PC-9 (cell line): ENCODE measurements at places on chromosomes 6 and 20. TPM values are rescaled to one million over a fixed set of nuclear protein-coding genes. Genes with fewer than 3 reads are reported as not detected.

GRCh38 chr6:111306104-111306888 is 176.7 kb downstream of the REV3L start:
- DNase-seq: no peak

Gene SLC9A8
- total RNA-seq: 12.7 and 21.4 TPM in 2 replicates

- DNase-seq: no peak
Observed at GRCh38 chr6:42175860-42176259, 2.7 kb downstream of the GUCA1A start.

Gene COL12A1
- 12.5 and 18.7 TPM in 2 replicates for total RNA-seq

- DNase-seq: no peak
Observed at GRCh38 chr20:22807646-22808244, 223.4 kb upstream of the FOXA2 start.

Gene BMP7
- total RNA-seq: 0.13 and 0.60 TPM in 2 replicates

GRCh38 chr6:24558516-24558915 is 63.7 kb downstream of the ALDH5A1 start:
- DNase-seq: no peak

DNA sequence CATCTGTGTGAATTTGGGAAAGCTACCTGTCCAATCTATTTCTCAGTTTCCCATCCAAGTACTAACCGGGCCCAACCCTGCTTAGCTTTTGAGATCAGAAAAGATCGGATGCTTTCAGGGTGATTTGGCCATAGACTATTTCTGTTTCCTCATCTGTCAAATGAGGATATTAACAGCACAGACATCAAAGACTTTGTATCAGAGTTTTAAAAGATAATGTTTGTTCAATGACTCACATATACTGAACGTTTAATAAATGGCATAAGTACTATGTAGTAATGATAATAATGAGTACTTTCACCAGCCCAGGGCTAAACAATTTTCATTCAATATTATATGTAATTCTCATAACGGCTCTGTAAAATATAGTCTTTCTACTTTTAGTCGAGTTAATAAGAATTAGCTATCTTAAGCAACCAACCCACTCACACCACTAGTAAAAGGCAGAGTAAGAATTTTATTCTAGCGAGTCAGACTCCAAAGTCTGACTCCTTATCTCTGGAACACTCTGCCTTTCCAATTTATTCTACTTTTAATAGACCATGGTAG is 216.5 kb downstream of the ARHGAP18 start:
- peak; percentile 75 for DNase-seq

- no peak for DNase-seq
Observed at GRCh38 chr6:45387236-45387635, 9.5 kb upstream of the SUPT3H start.

DNA sequence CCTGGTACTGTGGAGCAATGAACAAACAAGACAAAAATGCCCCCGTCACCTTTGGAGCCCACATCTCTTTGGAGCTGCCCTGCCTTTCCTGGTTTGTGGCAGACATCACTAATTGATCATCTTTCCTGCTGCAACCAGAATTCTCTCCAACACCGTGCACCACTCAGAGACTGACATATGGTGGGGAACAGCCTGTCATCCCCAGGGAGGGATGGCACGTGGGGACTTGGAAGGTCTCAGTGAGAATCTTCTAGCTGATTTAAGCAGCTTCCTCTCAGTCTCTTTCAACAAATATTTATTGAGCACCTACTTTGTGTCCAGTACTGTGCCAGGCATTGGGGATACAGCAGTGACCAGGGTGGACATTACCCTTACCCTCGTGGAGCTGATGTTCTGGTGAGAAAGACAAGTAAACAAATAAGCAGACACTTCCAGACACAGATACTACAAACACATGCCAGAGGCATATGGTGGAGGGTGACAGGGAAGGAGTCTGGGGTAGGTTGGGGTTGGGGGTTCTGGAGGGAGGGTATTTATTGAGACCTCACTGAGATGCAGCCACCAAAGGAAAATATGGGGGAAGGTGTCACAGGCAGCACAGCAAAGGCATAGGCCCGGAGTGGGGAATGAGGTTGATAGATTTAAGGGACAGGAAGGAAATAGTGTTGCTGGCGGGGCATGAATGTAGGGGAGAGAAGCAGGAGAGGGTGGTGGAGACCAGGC is 82.3 kb downstream of the CEBPB start:
- DNase-seq: no peak

GRCh38 chr6:45965007-45965406 is 50.7 kb downstream of the CLIC5 start:
- no peak for DNase-seq

- DNase-seq: peak; percentile 61
Observed at GRCh38 chr20:35595901-35596300, 19.7 kb upstream of the SPAG4 start.

Gene LRRC73
- 0.55 and 1.5 TPM in 2 replicates for total RNA-seq

DNA sequence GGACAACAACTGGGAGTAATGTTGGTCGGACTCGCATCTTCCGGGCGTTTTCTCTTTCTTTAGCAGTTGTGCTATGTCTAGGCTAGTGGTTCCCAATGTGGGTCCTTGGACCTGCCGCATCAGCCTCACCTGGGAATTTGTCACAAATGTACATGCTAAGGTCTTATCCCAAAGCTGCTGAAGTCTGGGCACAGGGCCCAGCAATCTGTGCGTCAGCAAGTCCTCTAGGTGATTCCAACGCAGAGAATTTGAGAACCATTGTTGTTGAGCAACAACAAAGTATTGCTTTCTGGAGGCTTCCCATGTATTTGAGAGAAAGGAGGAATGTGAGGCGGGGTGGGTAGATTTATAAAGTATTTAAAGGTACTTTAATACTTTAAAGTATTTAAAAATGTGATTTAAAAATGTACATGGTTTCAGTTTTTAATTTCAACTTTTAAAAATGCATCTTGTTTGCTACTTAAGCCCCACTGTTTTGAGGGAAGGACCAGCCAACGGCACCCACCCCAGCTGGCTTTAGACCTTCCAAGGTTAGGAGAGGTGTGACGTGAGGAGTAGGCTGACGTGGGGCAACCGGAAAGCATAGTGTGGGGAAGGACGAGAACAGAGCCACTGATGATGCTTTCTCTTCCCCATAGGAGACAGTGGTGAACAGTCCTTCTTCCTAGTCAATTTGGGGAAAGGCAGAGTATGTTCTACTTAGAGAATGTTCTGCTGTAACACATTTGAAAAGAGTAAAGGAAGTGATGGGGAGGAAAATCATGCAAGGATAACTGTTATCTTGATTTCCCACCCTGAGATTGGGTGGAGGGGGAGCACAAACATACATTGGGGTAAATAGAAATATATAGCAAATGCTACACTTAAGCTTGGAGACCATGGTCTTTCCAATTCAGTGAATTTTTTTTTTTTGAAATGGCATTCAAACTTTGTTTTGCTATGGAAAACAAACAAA is 4.3 kb downstream of the UST start:
- no peak for DNase-seq

Gene CASS4
- 0.15 TPM in 1 of 2 replicates, not detected in the other for total RNA-seq

Gene FKBP1C
- 0.46 TPM in 1 of 2 replicates, not detected in the other for total RNA-seq

GRCh38 chr6:44622956-44623355 is 235.4 kb downstream of the CDC5L start:
- no peak for DNase-seq

DNA sequence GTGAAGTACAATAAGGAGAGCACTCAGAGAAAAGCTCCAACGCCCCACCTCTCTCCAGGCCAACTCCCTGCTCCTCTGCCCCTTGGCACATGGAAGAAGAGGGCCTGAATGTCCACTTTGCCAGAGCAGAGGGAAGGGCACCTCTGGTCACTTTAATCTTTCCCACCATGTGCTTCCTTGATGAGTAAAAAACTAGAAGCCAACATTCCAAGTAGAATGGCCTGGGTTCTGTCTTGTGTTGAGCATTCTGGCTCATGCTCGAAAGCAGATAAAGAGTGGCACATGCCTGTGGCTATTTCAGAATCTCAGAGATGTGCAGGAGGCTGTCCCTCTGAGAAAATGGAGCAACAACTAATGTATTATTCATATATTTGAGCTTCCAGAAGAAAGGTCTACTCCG is 177.4 kb upstream of the PLN start:
- no peak for DNase-seq

Gene TP53TG5
- total RNA-seq: 0.23 TPM in 1 of 2 replicates, not detected in the other

GRCh38 chr6:167704396-167704901 is 122.3 kb upstream of the AFDN start:
- no peak for DNase-seq

Gene ZBTB9
- 7.9 and 8.4 TPM in 2 replicates for total RNA-seq

- DNase-seq: no peak
Observed at GRCh38 chr6:118860880-118861279, 33.1 kb upstream of the ASF1A start.

Gene IPCEF1
- 0.28 and 0.57 TPM in 2 replicates for total RNA-seq

Gene ELOVL2
- total RNA-seq: 0.23 and 0.41 TPM in 2 replicates

DNA sequence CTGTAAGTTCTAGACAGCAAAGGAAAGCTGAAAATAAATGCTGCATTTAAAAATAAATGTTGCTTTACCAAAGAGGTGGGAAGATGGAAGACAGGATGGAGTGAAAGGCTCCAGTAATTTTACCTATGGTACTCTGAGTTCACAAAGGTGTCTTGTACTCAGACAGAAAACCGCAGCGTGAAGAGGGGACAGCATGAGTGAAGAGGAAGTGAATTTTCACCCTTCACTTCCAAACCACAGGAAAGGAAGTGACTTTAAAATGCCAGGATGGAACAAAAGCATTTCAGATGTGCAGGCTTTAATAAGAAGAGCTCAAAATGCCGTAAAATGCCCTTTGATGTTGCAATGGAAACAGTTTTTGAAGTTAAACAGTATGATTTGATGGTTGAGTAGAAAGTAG is 91.2 kb upstream of the TINAG start:
- no peak for DNase-seq

GRCh38 chr6:42898891-42899361 is 16.9 kb upstream of the PTCRA start:
- DNase-seq: peak; percentile 57

GRCh38 chr6:36120979-36121786 is 9.1 kb upstream of the MAPK13 start:
- peak; percentile 72 for DNase-seq

Gene MUCL3
- not detected in 2 replicates for total RNA-seq

- DNase-seq: no peak
Observed at GRCh38 chr20:13213335-13213734, 7.7 kb upstream of the ISM1 start.

Gene PCSK2
- not detected in 2 replicates for total RNA-seq

DNA sequence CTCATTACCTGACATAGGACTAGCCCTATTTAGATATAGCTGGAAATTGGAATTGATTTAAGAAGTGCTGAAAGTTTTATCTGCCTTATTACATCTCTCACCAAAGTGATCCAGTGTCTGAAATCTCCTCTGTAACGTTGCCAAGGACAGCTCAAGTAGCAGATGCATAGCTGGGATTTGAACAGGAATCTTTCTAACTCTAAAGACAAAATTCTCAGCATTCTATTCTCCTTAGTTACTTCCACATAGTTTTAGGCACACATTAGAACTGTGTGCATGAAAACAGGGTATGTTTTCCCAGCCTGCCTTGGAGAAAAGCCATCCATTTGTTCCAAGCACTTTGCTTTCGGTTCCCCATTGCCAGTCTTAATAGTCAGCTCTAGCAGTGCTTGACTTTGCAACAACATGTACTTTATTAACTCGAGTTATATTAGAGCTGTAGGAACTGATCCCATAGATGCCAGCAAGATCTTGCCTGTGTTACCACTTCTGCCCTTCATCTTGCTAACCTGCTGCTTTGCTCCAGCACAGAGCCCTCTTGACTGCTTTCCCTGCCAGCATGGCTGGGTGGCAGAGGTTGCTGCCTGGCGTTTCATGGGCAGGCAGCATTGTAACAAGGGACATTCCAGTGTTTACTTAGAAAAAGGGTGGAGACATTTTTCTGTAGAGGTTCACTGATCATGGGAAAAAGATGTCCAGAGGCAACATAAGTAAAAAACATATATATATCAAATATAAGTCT is 56.1 kb upstream of the STMND1 start:
- DNase-seq: no peak

Gene COX4I2
- not detected in 2 replicates for total RNA-seq

- no peak for DNase-seq
Observed at GRCh38 chr6:160765412-160765811, 63.4 kb downstream of the PLG start.

DNA sequence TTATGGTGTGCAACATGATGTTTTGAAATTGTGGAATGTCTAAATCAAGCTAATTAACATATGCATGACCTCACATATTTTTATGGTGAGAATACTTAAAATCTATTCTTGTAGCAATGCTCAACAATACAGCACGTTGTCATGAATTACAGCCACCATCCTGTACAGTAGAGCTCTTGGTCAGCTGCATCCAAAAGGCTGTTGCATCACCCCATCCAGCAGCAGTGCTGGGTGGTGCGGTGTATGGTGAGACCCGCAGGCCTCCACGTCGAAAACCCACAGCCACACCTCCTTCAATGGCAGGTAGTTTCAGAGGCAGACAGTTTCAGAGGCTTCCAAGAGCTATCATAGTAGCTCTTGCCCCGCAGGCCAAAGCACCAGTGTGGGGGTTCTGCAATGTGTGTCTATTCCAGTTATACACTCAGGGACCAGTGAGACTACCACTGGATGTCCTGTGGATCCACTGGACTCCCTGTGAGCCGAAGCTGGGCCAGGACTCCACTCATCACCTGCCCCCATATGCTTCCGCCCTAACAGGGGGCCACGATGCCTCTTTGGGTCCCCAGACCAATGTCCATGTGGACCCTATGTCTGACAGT is 23.4 kb downstream of the PACSIN1 start:
- no peak for DNase-seq

GRCh38 chr6:33762713-33763112 is 16.0 kb upstream of the IP6K3 start:
- no peak for DNase-seq

DNA sequence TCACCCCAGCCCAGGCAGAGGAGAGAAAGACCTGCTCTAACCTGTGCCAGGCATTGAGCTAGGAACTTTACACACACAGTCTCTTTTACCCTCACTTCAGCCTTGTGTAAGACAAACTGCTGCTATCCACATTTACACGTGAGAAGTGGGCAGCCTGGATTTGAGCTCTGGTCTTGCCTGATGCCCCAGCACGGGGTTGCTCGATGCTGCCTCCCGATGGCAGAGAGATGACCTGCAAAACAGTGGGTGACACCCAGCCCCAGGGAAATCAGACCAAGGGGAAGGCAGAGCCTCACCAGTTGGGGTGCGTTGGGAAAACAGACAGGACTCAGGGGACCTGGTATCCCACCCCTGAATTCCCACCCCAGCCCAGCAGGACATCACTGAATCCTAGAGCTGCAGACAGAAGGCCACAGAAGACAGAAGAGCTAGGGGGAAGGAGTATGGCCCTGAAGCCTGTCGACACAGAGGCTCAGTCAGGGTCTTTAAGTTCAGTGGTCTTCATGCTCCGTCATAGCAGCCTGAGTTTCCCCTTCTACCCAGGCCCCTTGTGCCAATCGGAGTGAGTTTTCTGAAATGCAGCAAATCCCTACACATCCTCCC is 990 bp downstream of the BPI start:
- DNase-seq: peak; percentile 51
